ENCODE measurements at places on chromosomes 16 and 17.

DNA sequence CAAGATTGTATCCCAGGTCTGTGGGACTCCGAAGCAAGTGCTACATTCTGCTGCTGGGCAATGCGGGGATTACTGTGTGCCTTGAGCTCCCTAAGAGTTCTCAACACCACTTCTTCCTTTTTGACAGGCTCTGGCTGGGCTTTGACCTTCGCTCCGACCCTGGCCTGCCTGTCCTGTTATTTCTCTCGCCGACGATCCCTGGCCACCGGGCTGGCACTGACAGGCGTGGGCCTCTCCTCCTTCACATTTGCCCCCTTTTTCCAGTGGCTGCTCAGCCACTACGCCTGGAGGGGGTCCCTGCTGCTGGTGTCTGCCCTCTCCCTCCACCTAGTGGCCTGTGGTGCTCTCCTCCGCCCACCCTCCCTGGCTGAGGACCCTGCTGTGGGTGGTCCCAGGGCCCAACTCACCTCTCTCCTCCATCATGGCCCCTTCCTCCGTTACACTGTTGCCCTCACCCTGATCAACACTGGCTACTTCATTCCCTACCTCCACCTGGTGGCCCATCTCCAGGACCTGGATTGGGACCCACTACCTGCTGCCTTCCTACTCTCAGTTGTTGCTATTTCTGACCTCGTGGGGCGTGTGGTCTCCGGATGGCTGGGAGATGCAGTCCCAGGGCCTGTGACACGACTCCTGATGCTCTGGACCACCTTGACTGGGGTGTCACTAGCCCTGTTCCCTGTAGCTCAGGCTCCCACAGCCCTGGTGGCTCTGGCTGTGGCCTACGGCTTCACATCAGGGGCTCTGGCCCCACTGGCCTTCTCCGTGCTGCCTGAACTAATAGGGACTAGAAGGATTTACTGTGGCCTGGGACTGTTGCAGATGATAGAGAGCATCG lies 2.4 kb downstream of the SLC16A13 start:
- no peak for DNase-seq

DNA sequence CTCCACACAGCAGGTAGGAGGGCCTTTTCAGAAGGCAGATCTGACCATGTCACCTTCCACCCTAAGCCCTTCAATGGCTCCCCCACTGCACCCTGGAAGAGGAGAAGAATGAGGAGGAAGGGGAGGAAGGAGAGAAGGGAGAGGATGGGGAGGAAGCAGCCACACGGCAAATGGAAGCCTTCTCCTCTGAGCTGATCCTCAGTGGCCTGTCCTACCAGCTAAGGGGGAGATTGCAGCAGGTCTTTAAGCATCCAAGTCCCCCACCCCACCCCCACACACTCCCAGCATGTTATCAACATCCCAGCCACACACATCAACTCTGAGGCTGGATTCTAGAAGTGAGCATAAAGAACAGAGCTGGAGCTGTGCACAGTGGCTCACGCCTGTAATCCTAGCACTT lies 46.2 kb upstream of the RBFOX3 start:
- peak; percentile 3 for DNase-seq

DNA sequence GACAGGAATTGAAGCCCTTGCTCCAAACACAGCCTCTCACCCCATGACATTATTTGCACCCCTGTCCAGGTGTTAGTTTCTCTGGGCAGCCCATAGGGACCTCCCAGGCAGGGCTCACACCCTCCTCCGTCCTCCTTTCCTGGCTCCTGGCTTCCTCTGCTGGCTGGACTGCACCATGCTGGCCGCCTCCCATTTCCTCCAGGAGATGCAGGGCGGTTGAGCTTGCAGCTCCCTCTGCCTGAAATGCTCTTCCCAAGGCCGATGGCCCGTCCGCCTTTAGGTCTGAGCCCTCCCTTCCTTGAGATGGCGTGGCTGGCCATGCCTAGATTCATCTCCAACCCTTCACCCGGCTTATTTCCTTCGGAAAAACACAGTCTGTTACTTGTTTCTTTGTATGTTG lies 334.8 kb downstream of the SNX29 start:
- DNase-seq: peak; percentile 26

- peak; percentile 67 for DNase-seq
Measured at GRCh38 chr17:62995377-62995885, 29.4 kb downstream of the TANC2 start.

DNA sequence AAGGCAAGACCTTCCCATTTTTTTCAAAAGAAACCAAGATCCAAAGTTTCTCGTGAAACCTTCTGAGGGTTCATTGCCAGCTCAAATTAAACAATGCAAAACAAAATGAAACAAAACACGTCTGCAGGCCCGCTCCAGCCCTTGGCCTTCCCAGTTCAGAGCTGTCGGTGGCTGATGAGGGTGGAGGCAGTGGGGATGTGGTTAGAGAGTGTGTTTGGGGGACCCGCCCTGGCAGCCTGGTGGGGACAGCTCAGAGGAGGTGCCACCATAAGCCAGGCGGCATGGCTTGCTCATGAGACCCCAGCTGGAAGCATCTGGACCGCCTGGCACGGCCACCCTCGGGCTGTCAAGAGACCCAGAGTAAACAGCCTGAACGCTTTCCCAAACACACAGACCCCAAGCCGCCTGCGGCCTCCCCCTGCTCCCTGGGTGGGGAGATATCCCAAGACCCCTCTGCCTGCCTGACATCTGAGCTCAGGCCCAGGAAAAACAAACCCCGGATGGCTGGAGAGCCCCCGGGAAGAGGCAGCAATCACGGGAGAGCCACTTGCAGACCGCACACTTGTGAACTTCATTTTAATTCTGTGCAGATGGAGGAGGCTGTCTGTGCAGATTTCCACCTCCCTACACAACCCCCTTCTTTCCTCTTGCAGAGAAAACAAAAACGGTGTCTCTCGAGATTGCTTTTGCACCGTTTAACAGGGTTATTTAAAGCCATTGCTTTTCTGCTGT lies 35.4 kb upstream of the LITAF start:
- no peak for DNase-seq

DNA sequence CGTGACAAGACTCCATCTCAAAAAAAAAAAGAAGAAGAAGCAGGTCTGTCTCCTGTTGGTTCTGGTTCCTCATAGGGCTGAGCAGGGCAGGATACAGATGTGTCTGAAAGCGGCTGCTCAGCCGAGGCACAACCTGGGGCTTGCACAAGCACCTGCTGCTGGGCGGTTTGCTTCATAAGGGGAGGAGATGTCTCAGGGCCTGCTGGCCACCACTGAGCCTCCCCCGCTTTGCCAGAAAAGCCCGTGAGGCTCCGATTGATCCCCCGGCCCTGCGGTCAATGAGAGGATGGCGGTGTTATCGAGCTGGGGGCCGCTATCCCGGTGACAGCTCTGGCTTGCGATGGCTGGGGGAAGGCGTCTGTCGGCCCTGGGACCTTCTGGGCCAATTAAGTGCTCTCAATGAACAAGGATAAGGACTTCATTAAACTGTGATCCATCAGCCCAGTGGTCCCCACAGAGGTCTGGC lies 162.0 kb downstream of the SDK2 start:
- no peak for DNase-seq

DNA sequence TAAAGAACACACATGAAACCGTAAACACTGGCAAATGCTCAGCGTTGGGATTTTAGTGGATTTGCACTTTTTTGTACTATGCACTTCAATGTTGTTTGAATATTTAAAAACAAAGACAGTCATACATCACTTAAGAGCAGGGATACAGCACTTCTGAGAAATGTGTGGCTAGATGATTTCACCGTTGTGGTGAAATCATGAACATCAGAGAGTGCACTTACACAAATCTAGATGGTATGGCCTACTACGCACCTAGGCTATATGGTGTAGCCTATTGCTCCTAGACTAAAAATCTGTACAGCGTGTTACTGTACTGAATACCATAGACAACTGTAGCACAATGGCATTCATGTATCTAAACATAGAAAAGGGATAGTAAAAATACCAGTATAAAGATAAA lies 37.6 kb upstream of the CNEP1R1 start:
- no peak for DNase-seq

DNA sequence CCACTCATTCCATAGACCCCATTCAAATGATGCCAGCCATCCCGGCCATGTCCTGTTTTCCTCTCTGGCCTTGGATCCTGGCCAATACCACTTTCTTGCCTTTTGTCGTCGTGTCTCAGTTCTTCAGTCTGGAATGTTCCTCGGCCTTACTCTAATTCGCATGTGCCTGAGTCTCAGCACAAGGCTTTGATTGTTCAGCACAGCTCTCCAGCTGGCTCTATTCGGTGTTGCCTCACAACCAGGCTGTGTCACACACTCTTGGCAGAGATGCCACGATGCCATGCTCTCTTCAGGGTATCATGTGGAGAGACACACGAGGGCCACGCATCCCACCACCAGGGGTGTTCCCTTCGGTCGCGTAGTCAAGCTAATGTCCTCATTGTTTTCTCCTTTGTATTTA lies 1.8 kb upstream of the VPS4A start:
- DNase-seq: no peak

DNA sequence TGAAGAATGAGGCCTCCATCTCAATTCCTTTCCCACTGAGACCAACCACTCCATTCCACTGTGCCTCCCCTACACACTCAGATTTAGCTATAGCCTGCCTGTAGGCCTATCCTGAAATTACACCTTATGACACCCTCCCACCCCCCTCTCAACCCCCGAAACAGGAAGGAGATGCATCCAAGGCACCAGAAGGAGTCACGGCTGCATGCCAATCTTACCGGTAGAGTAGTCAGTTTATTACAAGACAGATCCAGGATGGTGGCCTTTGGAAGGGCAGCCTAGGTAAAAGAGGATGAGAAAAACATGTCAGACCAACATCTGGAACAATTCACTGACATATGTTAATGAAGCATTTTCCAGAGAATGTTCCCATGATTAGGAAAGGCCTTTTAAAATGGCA lies 2.6 kb downstream of the LRRC59 start:
- DNase-seq: no peak

DNA sequence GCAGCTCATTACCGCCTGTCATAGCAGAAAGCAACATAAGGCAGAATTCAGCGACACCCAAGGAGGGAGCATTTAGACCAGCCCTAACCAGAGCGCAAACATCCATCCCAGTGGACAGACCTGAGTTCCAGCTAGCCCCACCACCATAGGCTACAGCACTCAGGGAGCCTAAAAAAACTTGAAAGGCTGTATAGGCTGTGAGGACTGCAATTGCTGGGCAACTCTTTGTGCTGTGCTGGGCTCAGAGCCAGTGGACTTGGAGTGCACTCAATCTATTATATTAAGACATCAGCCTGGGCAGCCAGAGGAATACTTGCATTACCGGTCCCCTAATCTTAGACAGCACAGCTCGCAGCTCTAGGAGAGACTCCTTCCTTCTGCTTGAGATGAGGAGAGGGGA lies 207.3 kb downstream of the KIF2B start:
- no peak for DNase-seq

Data from testis (tissue), 5 donors.